ENCODE measurements at places on chromosomes 16 and 17. TPM values are rescaled to one million over a fixed set of nuclear protein-coding genes. Genes with fewer than 3 reads are reported as not detected.

Gene SLFN12
- total RNA-seq: 41.2 TPM

Gene CACNG1
- not detected for total RNA-seq

Gene TMEM98
- 130 TPM for total RNA-seq

Gene BRCA1
- 5.4 TPM for total RNA-seq

Gene TBC1D3G
- not detected for total RNA-seq

Gene HMOX2
- total RNA-seq: 87.6 TPM

Gene TRPV3
- total RNA-seq: 2.0 TPM

Gene NFATC2IP
- 17.3 TPM for total RNA-seq

Gene TEX19
- not detected for total RNA-seq

Gene ZNF200
- total RNA-seq: 11.1 TPM

Gene ABCC12
- 0.19 TPM for total RNA-seq

Gene SMIM36
- total RNA-seq: not detected

Gene BCL7C
- total RNA-seq: 51.0 TPM

Gene AANAT
- total RNA-seq: not detected

Gene SLC16A13
- total RNA-seq: 1.2 TPM

Gene CTU2
- total RNA-seq: 13.0 TPM

Gene CFAP119
- 2.7 TPM for total RNA-seq

Gene CMTM1
- total RNA-seq: 2.5 TPM

Gene OTOP2
- not detected for total RNA-seq

Gene NACA2
- not detected for total RNA-seq

Gene DPEP3
- not detected for total RNA-seq

Gene TP53TG3
- not detected for total RNA-seq

Gene CRHR1
- total RNA-seq: not detected

Gene CMTM2
- total RNA-seq: not detected

Gene NXPH3
- 0.38 TPM for total RNA-seq

Gene ATP1B2
- not detected for total RNA-seq

Gene AATK
- total RNA-seq: 0.56 TPM
